ENCODE measurements at places on chromosomes 1 and 21.

- peak; percentile 46 for DNase-seq
Observed at GRCh38 chr1:27026621-27027574, 14.2 kb upstream of the TENT5B start.

- no peak for DNase-seq
Observed at GRCh38 chr1:111476761-111477309, 3.1 kb downstream of the C1orf162 start.

DNA sequence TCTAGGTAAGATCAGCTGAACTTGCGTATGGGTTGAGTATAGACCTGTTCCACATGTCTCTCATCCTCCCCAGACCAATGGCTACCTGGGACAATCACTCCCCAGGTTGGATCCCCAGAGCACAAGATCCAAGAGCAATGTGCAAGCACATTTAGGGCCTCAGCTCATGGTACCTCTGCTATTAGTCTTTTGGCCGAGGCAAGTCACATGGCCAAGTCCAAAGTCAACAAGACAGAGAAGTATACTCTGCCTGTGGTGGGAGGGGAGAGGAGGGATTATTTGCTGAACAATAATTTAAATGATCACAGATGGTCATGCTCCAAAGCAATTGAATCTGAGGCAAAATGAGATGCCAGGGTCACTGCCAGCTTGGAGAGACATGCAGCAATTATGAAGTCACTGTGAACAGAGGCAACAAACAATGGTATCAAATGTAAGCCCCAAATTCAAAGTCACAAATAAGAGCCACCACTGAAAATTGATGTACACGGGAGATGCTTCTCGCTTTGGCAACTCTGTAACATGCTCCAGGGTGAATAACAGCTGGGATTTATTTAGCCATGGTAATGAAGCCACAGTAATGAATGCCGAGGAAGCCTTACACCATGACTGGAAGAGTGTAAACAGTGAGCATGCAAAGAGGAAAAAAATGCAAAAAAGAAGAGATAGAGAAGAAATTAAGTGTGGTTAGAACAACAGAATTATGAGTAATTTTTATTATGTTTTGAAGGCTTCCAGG is 149.1 kb downstream of the ZNF281 start:
- DNase-seq: no peak

GRCh38 chr21:19010251-19010650 is 606.7 kb upstream of the TMPRSS15 start:
- DNase-seq: no peak

GRCh38 chr1:107689159-107689558 is 275.8 kb downstream of the VAV3 start:
- no peak for DNase-seq

GRCh38 chr1:245085508-245086095 is 69.2 kb upstream of the KIF26B start:
- DNase-seq: no peak

- DNase-seq: no peak
Observed at GRCh38 chr1:42924851-42925760, 33.6 kb downstream of the SLC2A1 start.

GRCh38 chr1:169563019-169563615 is 23.2 kb downstream of the F5 start:
- DNase-seq: no peak

DNA sequence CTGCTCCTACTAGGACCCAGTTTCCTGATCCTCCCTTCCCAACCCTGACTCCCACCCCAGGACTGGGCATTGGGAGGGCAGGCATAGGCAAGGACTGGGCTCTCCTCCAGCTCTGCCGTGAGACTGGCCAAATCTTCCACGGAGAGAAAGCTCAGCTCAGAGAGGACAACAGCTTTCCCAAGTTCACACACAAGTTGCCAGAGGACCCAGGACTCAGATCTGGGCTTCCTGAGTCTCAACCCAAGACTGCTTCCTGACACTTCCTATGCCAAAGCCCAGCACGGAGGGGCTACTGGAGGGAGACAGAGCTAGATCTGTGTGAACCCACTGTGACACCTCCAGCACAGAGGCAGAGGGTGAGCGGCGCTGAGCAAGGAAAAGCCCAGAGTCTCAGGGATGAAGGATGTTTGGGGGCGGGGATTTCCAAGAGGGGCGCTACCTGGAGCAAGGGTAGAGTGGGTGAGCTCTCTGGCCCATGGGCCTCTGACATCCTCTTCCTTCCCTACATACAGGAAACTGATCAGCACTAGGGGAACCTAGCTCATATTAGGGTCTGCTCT is 7.1 kb downstream of the PDZK1IP1 start:
- DNase-seq: no peak

DNA sequence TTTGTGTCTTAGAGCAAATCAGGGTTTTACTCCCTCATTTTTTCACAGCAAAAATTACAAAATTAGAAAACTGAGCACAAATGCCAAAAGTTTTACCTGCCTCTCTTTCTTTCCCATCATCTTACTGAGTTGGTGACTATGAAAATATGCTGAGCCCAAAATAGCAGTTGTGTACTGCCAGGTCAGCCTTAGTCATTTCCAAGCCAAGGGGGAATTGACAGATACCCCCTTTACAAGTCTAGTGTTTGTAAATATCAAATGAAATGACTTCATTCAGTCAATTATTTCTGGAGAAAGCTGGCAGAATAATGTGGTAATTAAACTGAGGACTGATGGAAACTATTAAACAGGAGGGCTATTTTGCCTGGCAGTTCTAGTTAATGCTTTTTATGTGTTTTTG is 11.4 kb upstream of the GORAB start:
- no peak for DNase-seq

GRCh38 chr1:22465671-22466070 is 14.0 kb downstream of the ZBTB40 start:
- no peak for DNase-seq

DNA sequence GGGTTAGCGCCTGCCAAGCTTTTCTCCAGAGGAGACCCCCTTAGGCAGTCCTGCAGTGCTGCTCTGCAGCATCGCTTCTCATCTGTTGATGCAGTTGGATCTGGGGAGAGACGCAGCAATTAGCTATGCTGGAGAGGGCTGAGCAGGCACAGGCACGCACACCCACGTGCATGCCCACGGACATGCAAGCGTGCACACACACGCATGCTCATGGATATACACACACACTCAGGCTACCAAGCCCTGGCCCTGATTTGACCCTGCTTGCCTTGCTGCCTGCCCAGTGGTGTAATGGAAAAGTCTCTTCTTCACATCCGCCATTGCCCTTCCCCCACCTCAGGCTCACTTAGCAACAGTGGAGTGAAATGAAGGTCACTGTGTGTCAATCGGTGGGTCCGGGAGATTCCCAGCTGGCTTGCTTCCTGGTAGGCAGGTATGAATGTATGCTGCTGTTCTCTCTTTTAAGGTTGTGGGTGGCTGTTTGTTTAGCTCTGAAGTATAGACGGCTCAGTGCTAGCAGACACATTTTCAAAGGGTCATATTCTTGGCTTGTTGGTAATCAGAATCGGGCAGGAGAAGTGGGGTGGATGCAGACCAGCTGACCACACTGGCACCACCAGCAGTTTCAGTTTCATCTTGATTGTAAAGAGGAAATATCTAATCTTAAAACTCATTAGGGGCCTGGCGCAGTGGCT is 9.5 kb downstream of the ATP1B1 start:
- no peak for DNase-seq

DNA sequence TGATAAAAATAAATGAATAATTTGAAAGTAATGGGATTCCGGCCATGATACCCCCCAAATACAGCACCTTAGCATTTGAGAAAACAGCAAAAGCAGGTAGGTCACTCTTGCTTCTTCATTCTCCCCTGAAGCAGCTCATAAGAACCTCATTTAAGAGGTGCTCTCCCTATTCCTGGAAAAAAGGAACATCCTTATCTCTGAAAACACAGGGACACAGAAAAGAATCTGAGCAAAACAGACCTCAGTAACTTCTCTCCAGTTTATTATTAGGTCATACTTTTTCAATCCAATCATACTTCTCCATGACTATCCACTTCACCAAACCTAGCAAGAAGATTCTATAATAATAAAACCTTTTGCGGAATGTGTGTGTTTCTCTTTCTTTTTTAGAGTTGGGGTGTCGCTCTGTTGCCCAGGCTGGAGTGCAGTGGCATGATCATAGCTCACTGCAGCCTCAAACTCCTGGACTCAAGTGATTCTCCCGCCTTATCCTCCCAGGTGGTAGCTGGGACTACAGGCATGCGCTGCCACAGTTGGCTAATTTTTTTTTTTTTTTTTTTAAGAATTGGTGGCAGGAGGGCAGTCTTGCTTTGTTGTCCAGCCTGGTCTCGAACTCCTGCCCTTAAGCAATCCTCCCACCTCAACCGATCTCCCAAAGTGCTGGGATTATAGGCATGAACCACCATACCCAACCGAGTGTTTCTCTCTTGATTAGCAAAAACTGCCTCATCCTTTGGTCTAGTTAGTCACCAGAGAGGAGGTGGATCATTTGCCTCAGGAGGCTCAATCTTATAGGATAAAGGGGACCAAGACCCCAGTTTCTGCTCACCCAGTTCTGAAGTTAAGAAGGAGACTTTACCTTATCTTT is 10.6 kb upstream of the TRIM33 start:
- DNase-seq: no peak

DNA sequence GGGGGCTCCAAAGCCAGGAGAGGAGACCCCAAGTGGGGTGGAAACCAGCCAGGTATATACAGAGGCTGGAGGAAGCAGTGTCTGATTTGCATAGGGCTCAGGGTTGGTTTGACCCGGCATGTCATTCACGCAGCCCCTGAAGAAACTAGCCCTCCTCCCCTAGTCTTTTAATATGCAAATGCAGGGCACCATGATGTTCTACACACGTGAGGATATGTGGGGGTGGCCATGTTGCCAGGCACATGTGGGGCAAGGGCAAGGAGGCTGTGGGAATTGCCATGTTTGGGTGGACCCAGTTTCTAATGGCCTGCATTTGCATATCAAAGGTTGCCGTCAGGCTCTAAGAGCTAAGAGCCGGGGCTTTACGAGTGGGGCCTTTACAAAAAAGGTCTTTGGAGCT is 12.0 kb upstream of the RHOU start:
- DNase-seq: no peak

- DNase-seq: no peak
Observed at GRCh38 chr1:174995916-174996315, 3.8 kb upstream of the CACYBP start.

DNA sequence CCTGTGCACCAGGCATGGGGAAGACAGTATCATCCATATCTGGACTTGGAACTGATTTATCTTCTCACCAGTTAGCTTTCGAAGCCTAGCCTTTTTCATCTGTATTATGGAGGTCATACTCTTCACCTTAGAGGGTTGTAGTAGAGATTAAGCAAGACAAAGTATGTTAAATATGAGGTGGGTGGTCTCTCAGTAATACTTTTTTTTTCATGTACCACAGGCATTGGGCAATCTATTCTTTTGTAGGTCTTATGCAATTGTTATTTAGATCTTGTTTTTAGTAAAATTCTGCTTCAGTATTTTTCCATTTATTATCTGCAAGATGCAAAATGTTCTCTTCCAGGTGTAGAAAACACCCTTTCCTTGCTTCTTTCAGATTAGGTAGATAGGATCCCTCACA is 35.2 kb upstream of the OR2B11 start:
- DNase-seq: no peak

All from HEK293T (cell line).